ENCODE measurements at places on chromosomes 1 and 21. TPM values are rescaled to one million over a fixed set of nuclear protein-coding genes. Genes with fewer than 3 reads are reported as not detected.
A peak's percentile ranks its signal among the peaks of the same experiment; 100 is the strongest.

DNA sequence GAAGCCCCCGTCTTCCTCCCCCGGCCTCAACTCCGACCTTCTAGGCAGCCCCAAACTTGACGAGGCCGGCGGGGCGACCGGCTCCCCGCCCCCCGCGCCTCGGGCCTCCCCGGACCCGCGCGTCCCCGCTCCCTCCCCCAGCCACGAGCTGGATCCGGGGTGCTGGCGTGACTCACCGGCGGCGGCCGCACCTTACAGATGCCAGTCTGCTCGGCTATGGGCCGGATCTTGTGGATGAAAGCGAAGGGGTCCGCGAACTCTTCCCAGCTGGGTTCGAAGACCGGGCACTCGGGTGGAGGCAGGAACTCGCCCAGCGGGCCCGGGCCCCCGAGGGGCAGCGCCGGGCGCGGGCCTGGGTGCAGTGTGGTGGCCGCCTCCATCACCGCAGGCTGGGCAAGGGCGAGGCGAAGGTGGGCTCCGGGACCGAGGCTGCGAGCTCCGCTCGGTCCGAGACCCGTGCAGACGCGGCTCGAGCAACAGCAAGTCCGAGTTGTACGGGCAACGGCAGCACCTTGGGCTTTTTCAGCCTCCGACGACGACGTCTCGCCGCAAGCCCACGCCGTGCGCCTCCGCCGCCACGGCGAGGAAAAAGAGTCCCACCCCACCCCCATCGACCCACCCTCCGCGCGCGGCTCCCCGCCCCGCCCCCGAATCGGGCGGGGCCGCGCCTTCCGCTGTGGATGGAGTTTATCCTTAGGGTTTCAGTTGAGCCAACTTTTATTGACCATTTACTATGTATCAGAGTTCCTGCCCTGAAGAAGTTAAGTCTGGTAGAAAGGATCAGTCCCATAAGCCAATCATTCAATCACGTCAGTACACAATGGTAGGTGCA lies at the start of gene KDM5B:
Gene KDM5B, minus strand, starts transcription at position 496 of the 832 bp plus-strand sequence. Its CDS starts 116 bp downstream, at position 380.
- H3K4me3 ChIP-seq: peak within 1 kb of the TSS; percentile 83
- H3K36me3 ChIP-seq: no peaks in the 10 kb centered on the region
- peak; percentile 88 for DNase-seq
- H3K27me3 ChIP-seq: peaks cover 5% of the 10 kb centered on the region

GRCh38 chr1:171477804-171478203 lies 7.5 kb upstream of the PRRC2C start:
- DNase-seq: no peak
- H3K4me1 ChIP-seq: no peaks in the 10 kb centered on the region
- no peaks in the 10 kb centered on the region for H3K36me3 ChIP-seq
- H3K4me3 ChIP-seq: no peak overlapping the region
- H3K27me3 ChIP-seq: no peaks in the 10 kb centered on the region

- no peaks in the 10 kb centered on the region for H3K36me3 ChIP-seq
- DNase-seq: no peak
- H3K27me3 ChIP-seq: no peaks in the 10 kb centered on the region
- H3K4me3 ChIP-seq: no peak overlapping the region
These were observed 22.6 kb upstream of the PLD5 start for GRCh38 chr1:242546849-242547729.

- H3K36me3 ChIP-seq: peaks cover 25% of the 10 kb centered on the region
- peaks cover 3% of the 10 kb centered on the region for H3K27me3 ChIP-seq
- H3K27ac ChIP-seq: peak overlapping the region; percentile 96
- H3K4me1 ChIP-seq: peaks cover 61% of the 10 kb centered on the region
- no peak overlapping the region for H3K4me3 ChIP-seq
These were observed 10.7 kb downstream of the EPHA2 start for GRCh38 chr1:16145030-16145661.

DNA sequence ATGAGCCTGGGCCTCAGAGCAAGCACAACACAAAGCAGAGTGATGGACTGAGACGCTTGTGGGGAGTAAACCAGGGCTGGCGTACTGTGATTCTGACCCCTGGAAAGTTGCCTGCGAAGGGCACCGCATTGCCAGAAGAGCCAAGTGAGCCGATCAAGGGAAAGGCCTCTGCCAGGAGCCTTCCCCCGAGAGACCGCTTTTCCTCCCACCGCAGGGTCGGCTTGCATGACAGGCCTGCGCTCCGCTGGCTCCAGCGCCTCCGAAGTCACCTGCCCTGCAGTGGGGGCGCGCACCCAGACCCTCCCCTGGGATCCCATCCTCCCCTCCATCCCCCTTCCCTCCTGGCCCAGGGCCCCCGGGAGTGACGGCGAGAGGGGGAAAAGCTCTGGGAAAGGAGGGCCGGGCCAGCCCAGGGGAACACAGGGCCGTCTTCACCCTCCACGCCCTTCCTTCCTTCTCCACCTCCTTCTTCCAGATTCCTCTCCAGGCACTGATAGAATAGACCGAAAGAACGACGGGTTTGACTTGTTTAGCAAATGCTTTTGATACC lies 165.0 kb downstream of the TRIM33 start:
- peak overlapping the region; percentile 39 for H3K4me3 ChIP-seq
- no peaks in the 10 kb centered on the region for H3K27me3 ChIP-seq

DNA sequence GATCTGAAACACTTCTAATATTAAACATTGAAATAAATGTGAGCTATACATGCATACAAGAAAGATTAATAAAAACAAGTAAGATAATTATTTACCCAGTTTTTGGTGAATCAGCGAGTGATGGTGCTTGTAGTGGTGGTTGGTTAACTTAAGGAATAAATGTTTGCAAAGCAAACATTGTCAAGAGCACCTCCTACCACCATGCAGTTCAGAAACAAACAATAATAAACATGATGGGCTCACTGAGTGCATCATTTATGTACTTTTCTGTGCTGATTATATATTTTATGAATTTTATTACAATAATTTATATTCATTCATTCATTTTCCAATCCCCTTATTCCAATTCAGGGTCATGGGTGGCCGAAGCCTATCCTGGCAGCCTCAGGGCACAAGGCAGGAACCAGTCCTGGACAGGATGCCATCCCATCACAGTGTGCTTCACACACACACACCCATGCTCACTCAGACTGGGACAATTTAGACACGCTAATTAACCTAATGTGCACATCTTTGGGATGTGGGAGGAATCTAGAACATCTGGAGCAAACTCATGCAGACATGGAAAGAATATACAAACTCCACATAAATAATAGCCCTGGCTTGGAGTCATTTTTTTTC lies 57.8 kb downstream of the ZMYM4 start:
- no peaks in the 10 kb centered on the region for H3K27me3 ChIP-seq
- no peak overlapping the region for H3K4me3 ChIP-seq
- no peak overlapping the region for H3K27ac ChIP-seq
- DNase-seq: no peak

- H3K4me3 ChIP-seq: no peak overlapping the region
- peaks cover 2% of the 10 kb centered on the region for H3K4me1 ChIP-seq
- no peak overlapping the region for H3K27ac ChIP-seq
- peaks cover 3% of the 10 kb centered on the region for H3K27me3 ChIP-seq
- DNase-seq: no peak
- no peaks in the 10 kb centered on the region for H3K36me3 ChIP-seq
These were observed 3.3 kb upstream of the KRTAP10-9 start for GRCh38 chr21:44623575-44623974.

DNA sequence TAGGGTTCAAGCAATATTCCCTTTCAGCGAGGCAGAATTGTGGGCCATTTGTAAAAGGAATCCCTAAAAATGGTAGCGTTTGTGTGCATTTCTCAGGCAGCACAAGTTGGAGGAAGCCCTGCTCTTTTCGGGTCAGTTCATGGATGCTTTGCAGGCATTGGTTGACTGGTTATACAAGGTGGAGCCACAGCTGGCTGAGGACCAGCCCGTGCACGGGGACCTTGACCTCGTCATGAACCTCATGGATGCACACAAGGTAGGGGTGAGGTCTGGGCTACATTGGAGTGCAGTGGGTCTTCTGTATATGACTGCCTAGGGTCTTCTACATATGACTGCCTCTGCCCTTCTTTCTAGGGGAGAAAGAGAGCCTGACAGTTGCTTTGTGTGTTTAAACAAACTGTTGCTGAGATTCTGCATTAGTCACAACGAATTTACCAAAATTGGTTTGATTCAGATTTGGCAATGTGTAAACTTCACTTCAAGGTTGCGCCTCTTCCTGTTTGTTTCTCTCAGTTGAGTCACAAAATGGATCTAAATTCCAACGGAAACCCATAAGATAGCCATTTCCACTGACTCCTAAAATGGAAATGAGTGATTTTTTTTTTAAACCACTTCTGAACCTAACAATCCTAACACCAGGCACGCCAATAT lies 40.4 kb upstream of the BMP8A start:
- no peak for DNase-seq
- no peaks in the 10 kb centered on the region for H3K27me3 ChIP-seq
- no peak overlapping the region for H3K4me3 ChIP-seq
- no peaks in the 10 kb centered on the region for H3K4me1 ChIP-seq
- H3K36me3 ChIP-seq: peaks cover 77% of the 10 kb centered on the region

DNA sequence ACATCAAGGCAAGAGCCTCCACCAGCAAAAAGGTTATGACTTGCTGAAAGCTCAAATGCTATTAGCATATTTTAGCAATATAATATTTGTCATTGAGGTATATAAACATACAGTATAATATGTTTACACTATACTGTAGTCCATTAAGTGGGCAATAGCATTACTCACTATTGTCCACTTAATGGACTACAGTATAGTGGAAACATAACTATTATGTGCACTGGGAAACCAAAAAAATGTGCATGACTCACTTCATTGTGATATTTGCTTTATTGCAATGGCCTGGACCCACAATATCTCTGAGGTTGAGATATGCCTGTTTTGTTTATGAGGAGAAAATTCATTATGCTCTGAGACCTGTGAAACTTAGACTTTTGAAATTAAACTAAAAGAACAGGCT lies 300.0 kb downstream of the BARHL2 start:
- no peak overlapping the region for H3K27ac ChIP-seq
- H3K4me3 ChIP-seq: no peak overlapping the region
- no peaks in the 10 kb centered on the region for H3K36me3 ChIP-seq
- no peak for DNase-seq

DNA sequence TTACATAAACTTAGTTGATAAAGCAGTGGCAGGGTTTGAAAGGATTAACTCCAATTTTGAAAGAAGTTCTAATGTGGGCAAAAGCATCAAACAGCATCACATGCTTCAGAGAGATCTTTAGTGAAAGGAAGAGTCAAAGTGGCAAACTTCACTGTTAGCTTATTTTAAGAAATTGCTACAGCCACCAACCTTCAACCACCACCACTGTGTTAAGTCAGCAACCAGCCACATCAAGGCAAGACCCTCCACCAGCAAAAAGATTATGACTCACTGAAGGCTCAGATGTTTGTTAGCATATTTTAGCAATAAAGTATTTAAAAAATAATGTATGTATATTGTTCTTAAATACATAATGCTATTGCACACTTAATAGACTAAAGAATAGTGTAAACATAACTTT lies 21.3 kb upstream of the MAGI3 start:
- H3K4me1 ChIP-seq: no peaks in the 10 kb centered on the region
- H3K36me3 ChIP-seq: no peaks in the 10 kb centered on the region
- DNase-seq: no peak
- H3K27me3 ChIP-seq: no peaks in the 10 kb centered on the region

DNA sequence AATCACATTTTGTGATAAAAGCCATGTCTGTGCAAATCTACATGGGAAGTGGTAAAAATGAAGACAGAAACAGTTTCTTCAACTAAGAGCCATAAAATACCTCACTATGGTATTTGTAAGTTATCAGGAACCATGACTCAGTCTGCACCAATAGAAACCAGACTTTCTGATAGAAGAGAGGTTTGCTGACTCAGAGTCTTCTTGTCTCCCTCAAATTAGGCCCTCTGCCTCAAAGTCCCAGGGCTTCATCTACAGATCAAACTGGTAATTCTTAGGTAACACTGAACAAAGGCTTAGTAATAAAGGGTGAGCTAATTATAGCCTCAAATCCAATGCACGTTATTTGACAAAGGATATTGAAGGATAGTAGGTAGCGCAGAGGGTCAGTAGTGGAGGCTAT lies 30.9 kb upstream of the SSX2IP start:
- H3K36me3 ChIP-seq: no peaks in the 10 kb centered on the region
- H3K4me3 ChIP-seq: no peak overlapping the region
- no peaks in the 10 kb centered on the region for H3K27me3 ChIP-seq
- no peak for DNase-seq
- H3K4me1 ChIP-seq: peaks cover 10% of the 10 kb centered on the region
- no peak overlapping the region for H3K27ac ChIP-seq

DNA sequence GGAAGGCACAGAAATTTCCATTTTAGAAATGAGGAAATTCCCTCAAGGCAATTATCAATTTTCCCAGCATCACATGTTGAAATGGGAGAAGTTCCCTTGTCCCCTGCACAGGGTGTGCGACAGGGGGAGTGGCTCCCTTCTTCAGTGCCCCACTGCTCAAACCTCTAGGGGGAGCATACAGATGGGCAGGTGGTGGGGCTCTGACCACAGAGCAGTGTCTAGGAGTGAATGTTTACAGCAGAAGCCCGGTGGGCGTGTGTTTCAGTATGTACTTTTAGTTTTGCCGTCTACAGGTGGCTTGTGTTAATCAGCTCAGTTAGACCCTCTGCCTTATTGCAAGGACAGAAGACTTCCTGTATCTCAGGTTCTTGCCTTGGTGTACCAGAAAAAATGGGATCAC lies 493.7 kb upstream of the PLXNA2 start:
- H3K27me3 ChIP-seq: no peaks in the 10 kb centered on the region
- no peak for DNase-seq
- no peaks in the 10 kb centered on the region for H3K36me3 ChIP-seq
- no peak overlapping the region for H3K4me3 ChIP-seq

GRCh38 chr1:37752213-37752582 lies 12.7 kb downstream of the EPHA10 start:
- H3K4me1 ChIP-seq: no peaks in the 10 kb centered on the region
- no peak for DNase-seq
- peaks cover 54% of the 10 kb centered on the region for H3K27me3 ChIP-seq

DNA sequence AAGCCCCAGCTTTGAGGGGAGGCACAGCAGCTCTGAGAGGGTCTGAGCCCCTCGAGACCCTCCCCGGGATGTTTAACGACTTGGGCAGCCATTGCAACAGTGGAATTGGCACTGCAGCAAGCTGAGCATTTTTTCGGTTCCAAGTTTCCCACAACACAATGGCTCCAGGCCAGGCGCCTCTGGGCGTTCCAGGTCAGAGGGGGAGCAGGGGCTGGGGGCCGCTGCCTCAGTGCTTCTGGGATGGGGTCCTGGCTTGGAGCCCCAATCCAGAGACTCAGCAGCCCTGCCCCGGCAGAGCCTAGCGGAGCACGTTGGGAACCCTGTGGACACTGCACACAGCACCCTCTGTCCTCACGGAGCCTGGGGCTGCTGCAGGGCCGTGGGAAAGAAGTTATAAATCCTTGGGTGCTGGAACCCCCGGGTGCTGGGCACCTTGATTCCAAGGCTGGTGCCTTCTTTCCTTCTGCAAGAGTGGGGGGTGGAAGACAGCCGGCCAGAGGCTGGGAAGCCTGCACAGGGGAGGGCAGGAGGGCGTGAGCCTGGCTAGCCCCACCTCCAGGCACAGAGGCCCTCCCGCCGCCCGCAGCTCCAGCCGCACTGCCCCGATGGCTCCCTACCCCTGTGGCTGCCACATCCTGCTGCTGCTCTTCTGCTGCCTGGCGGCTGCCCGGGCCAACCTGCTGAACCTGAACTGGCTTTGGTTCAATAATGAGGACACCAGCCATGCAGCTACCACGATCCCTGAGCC lies 50.1 kb downstream of the COL18A1 start:
- H3K4me1 ChIP-seq: peaks cover 77% of the 10 kb centered on the region
- H3K27me3 ChIP-seq: no peaks in the 10 kb centered on the region
- no peak overlapping the region for H3K27ac ChIP-seq
- no peaks in the 10 kb centered on the region for H3K36me3 ChIP-seq
- peak; percentile 62 for DNase-seq

The SGIP1 gene
- 1.7 TPM for total RNA-seq

The BTBD19 gene
- 2.9 TPM for total RNA-seq

The EFCAB14 gene
- 99.2 TPM for total RNA-seq
